AG09319 (cell line): ENCODE measurements at places on chromosomes 6 and 20.

DNA sequence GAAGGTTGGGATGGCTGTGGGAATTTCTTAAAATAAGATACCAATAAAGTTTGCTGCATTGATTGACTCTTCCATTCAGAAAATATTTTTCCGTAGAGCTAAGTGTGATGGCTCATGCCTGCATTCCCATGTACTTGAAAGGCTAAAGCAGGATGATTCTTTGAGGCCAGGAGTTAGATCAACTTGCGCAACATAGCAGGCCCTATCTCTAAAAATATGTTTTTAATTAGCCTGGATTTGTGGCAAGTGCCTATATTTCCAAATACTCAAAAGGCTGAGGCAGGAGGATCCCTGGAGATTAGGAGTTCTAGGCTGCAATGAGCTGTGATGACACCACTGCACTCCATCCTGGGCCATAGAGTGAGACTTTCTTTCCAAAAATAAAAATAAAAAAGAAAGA is 431.2 kb upstream of the PTCHD4 start:
- DNase-seq: no peak

GRCh38 chr6:151763938-151764680 is 43.4 kb upstream of the ESR1 start:
- DNase-seq: peak; percentile 52

DNA sequence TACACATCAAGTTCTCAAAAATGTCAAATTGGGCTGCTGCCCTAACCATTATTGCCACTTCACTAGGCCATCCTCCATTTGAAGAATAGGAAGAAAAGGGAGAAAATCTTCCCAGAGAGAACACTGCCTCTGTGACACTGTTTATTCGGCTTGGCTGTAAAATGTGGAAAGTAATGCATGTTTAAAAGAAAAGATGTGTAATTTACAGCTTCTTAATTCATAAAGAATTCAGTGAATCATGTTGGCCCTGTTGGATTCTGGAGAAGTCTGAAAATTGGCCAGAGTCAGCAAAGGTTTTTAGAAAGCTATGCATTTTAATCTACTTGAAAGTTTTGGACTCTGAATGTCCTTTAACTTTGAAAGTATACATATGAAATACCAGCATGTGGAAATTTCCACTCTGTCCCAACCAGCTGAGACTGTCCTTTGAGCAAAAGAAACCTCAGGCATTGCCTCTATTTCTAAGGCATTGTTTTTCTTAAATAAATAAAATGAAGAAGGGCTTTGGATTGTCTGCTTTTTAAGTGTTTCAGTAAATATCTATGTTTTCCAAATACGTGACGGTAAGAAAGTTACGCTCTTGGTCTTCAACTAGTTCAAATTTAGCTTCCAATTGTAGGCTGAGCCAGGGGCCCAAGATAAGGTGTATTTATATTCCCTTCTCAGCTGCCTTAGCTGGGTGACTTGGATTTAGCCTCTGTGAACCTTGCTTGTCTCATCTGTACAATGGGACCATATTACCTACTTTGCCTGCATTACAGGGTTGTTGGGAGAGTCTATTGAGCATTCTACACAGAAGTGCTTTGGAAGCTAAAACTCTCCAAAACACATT is 222.2 kb downstream of the UST start:
- DNase-seq: no peak

DNA sequence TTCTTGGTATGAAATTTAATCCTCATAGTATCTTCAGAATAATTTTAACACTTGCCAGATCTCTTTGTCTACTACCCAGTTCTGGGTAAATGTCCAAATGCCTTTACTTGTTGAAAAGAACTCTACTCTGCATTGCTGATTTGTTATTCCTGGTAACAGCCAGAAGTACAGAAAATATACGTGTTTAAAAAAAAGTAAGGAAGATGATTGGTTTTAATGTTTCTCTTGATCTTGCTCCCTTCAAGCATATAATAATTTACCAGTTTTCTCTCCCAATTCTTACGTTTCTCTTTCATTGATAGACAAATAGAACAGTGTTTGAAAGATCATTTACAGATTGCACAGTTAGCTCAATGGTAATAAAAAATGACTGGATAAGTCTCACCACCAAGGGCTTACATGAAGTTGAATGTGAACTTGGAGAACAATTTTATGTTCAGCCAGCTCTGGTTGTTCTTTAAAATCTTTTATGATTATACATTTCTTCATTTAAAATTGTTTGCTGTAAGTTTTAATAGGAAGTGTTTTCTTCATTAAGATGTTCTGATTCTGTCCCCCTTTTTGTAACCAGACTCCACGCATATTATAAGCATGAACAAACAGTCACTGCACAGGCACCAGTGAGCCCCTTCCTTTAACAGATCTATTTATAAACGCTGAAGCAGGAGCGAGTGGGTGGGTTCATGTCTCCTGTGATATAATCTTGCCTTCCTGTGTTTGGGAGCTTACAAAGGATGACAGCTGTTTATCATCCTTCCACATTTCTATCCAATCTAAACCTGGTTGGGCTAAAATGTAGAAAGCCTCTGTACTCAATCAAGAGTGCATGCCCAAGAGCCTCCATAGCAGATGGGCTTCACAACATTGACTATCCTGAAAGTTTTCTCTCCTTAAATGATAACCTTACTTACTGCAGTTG is 299.5 kb downstream of the PRL start:
- no peak for DNase-seq

GRCh38 chr6:100269189-100269588 is 195.5 kb downstream of the SIM1 start:
- DNase-seq: no peak

GRCh38 chr6:132132422-132132821 is 181.2 kb upstream of the CCN2 start:
- no peak for DNase-seq

DNA sequence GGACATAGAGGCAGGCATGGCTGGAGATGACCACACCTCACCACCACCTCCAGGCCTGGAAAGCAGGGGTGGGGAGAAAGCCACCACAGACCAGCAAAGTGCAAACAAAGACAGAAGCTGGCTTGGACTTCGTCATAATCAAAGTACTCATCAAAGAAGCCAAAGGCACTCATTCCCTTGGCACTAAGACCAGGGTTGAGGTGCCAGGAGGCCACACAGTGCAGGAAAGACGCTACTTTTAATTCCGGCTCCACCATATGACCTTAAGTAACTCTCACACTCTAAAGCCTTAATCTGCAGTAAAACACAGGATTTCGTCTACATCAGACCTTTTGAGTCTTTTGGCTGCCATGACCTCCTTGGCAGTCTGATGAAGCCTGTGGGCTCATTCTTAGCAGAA is 123.1 kb downstream of the HIVEP2 start:
- DNase-seq: no peak

GRCh38 chr6:137951064-137951597 is 84.1 kb downstream of the TNFAIP3 start:
- DNase-seq: no peak

GRCh38 chr6:47919875-47920274 is 138.0 kb downstream of the OPN5 start:
- no peak for DNase-seq

- peak; percentile 32 for DNase-seq
Measured at GRCh38 chr20:62887152-62887859, 25.7 kb upstream of the TCFL5 start.

DNA sequence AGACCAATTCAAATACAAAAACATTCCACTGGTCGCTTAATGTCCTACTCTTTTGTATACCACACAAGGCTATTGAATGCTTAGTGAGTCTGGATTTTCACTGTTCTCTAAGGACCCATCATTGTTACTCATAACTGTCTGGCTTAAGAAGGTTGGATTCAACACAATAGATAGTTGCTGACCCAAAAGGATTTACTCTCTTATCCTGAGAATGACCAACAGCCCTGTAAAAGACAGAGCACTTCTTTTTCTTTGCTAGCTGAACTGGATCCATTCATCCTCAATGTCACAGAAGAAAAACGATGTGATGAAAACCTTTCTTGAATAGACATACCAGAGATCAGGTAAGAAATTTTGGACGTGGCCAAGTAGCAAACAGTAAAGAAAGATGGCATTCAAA is 645.6 kb downstream of the KHDRBS2 start:
- no peak for DNase-seq

DNA sequence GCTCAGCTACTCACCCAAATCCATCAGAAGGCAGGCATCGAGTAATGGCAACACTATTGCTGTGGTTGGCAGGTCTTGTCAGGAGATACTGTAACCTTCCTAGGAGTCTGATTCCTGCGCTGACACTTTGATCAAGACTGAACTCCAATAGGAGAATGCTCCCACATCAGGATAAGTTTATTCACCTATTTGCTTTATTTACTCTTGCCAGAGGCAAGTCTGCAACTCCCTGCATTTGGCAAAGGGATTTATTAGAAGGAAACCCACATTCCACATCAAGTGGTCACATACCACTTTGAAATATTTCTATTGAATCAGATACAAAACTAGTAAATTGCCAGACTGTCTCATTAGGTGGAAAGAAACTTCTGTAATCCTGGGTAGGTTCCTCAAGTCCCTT is 43.5 kb downstream of the ZFAND3 start:
- no peak for DNase-seq

DNA sequence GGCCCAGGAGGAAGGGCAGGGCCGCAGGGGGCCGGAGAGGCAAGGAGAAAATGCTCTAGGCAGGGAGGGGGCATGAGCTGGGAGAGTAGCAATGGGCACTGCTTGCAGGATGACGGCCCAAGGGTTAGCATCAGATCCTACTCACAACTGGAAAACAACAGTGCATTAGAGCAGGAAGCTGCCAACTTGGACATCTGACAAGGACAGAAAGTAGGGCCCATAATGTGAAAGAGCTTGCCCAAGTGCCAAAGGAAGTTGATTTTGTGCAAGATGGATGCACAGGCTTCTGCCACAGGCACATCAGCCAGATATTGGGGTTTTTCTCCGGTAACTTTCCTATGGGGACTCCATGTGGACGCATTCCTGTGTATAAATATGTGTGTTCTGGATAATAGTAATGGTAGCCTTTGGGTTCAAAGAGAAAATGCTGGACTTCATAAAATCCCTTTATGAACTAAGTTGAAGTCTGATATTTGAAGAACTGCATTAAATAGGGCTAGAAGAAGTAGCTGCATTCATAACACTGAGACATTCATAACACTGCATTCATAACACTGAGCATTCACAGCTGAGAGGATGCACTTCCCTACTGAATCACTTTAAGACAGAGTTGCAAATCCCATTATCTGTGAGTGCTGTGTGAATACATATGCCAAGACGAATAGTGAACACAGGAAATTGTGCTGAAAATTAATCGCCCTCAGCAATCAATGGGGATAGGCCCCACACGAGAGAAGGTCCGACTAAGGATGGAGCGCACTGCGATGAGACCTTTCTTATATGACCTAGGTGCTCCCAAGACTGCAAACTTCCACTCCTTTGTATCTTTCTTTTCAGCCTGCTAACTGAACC is 235.6 kb upstream of the PRDM1 start:
- no peak for DNase-seq

GRCh38 chr20:38139156-38139912 is 25.7 kb downstream of the TGM2 start:
- DNase-seq: no peak

DNA sequence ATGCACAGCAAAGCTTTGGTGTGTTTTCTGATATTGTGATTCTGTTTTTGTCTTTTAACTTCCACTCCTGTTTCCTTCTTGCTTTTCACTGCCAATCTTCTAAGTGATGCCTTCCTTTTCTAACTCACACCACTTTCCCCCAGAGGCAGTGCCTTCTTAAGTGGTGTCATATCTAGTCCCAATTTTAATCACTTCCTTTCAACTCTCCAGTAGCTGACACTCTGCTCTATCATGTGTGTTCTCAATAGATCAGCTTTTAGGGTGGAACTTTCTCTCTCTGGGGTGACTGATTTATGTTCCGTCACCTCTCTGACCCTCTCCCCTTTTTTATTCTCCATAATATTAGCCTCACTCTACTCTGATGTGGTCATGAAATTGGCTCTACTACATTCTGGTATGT is 180.7 kb downstream of the CLVS2 start:
- no peak for DNase-seq

GRCh38 chr6:399785-400534 is 8.4 kb downstream of the IRF4 start:
- no peak for DNase-seq

- DNase-seq: no peak
Measured at GRCh38 chr20:48350313-48350988, 477.3 kb downstream of the PREX1 start.

DNA sequence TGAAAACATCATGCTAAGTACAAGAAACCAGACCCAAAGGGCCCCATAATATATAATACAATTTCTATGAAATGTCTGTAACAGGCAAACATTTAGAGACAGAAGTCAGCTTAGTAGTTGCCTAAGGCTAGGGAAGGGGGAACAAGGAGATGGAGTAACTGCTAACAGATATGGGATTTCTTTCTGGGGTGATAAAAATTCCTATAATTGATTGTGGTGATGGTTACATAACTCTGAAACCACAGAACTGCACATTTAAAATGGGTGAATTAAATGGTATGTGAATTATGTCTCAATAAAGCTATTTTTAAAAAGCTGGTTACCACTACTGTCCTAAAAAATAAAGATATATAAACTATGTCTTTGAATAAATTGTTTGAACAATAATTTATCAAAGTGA is 3.2 kb downstream of the CEP162 start:
- no peak for DNase-seq

DNA sequence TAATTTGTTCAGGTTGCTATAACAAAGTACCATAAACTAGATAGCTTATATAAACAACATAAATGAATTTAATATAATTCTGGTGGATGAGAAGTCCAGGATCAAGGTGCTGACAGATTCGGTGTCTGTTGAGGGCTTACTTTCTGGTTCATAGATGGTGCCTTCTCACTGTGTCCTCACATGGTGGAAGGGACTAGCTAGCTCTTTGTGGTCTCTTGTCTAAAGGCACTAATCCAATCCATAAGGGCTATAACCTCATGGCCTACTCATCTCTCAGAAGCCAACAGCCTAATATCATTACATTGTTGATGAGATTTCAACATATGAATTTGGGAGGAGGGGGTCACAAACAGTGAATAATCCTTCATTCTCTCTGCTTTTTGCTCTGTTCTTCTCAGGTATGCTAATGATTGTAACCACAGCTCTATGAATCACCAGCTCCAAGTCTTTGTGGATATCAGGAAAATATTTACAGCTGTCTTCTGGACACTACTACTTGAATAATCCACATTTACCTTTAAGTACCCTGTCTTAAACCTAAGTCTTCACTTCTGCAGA is 122.3 kb downstream of the NKAIN2 start:
- DNase-seq: no peak
